Epithelial cell of prostate (primary cell): ENCODE measurements at places on chromosomes 7 and 10.

GRCh38 chr10:48924988-48925387 lies 14.7 kb downstream of the LRRC18 start:
- DNase-seq = no peak

- DNase-seq = no peak
Observed at GRCh38 chr10:30435073-30435422, 1.1 kb downstream of the MAP3K8 start.

- DNase-seq = no peak
Observed at GRCh38 chr10:75000748-75001321, 110.6 kb upstream of the SAMD8 start.

GRCh38 chr7:151189038-151189437 lies 2.0 kb upstream of the ASB10 start:
- no peak for DNase-seq

DNA sequence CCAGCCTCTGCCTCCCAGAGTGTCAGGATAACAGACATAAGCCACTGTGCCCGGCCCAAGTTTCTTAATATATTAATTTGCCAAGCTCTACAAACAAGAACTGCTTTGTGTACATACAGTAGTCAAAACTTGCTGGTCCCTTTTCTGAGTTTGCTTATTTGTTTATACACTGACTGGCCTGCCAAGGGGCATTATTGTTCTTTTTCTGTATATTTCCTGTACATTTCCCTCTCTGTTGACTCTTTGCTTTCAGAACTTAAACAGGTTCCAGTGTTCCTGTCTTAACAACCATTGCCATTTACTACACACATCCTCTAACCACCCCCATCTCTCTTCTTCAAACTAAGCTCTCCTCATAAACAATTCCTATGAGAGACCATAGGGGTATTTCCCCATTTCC lies 61.5 kb upstream of the RPA3 start:
- DNase-seq = no peak

GRCh38 chr7:157439761-157440160 lies 103.0 kb downstream of the DNAJB6 start:
- no peak for DNase-seq

GRCh38 chr10:8600192-8600591 lies 545.7 kb downstream of the GATA3 start:
- DNase-seq = no peak

GRCh38 chr7:128217967-128218652 lies 23.0 kb upstream of the LEP start:
- DNase-seq = no peak

DNA sequence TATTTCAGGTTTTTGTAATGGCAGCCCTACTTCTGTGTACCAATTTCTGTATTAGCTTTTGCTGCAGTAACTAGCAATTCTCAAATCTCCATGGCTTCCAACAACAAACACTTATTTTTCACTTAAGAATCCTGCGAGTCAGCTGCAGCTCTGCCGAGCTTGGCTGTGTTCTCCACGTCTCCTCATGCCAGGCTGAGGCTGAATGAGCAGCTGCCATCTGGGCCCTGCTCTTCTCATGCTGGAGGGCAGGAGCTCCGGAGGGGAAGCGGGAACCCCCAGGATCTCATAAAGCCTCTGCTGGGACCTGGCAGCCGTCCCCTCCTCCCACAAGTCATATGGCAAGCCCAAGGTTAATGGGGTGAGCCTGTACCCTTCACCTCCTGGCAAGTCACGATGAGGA lies 591.1 kb downstream of the SDK1 start:
- DNase-seq = no peak

GRCh38 chr7:50695026-50695425 lies 87.7 kb downstream of the GRB10 start:
- DNase-seq = no peak

- no peak for DNase-seq
Observed at GRCh38 chr7:1899196-1899595, 229.1 kb downstream of the ELFN1 start.

DNA sequence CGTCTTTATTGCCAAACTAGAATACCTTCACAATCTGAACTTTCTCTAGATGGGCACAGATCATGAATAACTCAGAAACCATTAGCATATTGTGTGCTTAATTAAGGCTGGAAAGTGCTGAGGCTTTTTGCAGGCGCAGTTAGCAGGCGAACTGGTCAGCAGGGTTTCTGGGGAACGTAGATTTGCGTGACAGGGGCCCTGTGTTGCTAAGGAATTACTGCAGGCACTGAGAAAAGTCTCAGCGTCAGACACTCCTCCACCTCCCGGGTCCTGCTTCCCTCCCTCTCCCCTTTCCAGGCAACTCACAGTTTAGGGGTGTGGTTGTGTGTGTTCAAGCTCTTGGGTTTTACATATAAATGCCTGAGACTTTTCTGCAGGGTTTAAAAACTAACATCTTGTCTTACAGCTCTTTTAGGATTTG lies 2.2 kb downstream of the MAP3K8 start:
- DNase-seq = no peak

GRCh38 chr10:70889291-70889690 lies 926 bp upstream of the PCBD1 start:
- DNase-seq = no peak

DNA sequence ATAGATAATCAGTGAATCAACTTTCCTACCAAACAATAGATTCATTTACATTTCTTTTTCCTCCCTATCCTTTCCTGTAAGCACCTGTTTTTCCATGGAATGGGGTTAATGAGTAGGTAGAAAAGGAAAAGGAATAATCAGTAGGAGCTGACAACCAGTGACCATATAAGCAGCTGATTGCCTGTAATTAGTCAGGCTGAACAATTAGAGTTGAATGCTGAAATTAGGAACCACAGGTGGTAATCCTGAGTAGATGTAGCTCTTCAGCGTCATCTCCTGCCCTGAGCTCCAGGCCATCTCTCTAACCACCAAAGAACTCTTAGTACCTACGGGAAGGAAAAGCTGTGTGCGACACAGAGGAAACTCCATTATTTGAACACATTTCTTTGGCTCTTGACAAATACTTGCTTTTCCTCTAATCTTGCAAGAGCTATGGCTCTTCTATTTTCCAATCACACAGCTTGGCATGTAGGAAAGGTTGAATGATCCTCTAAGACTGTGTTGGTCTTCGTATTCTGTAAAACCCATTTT lies 63.8 kb downstream of the KLHDC10 start:
- no peak for DNase-seq

- DNase-seq = no peak
Observed at GRCh38 chr10:113557424-113557862, 4.6 kb downstream of the HABP2 start.

DNA sequence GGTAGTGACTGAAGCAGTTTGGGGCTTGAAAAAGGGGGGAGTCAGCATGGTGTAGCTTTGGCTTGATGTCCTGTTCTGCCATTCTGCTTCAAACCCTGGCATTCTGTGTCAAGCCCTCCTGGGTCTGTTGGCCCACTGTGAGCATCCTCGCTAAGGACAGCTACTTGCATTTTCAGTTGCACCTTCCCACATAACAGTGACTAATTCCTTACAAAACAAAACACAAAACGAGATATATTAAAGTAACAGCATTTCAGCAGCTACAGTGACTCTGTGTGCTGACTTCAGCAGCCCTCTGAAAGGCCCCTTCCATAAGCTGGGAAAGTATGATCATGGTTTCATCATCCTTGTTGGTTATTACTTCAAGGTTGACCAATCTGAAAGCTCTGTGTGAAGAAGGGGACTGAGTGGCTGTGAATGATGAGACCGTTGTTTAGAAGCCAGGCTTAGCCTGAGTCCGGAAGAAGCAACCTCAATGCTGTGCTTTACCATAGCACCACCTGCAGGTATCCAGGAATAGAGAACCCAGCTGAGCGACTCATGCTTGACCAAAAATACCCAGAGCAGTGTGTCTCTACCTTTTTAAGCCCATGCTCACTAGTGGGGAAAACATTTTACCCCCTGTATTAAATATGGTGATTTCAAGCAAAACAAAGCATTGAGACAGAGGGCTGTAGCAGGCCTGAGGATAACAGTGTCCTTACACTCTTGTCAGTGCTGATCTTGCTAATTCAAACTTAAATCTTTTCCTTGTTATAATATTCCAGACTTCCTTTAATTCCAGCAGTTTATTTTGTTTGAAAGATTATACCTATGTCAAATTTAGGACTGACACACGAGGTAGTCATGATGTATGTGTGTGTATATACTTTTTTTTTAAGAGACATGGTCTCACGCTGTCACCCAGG lies 42.6 kb upstream of the CC2D2B start:
- DNase-seq = peak; percentile 8

DNA sequence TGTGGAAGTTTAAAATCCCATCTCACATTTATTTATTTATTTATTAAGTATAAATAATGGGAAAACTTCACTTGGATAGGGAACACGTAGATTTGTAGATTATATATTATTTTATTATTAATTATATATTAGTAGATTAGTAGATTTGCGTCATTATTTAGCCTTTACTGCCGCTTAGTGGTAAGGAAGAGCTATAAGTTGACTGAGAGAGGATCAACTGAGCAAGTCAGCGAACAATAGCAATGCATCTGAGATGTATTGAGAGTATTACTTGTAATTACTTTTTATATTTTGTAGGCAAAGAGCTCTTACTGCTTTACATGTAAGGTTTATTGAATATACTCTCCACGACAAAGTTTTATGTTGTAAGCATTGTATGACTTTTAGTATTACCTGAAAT lies 244.5 kb upstream of the ANKRD30A start:
- DNase-seq = peak; percentile 3

GRCh38 chr7:77738871-77739270 lies 42.6 kb downstream of the RSBN1L start:
- DNase-seq = no peak

GRCh38 chr7:104207348-104207730 lies 474 bp downstream of the ORC5 start:
- DNase-seq = no peak

- no peak for DNase-seq
Observed at GRCh38 chr7:68684996-68685395, 913.3 kb upstream of the AUTS2 start.

GRCh38 chr10:70162151-70162891 lies 8.0 kb downstream of the SAR1A start:
- no peak for DNase-seq

- DNase-seq = no peak
Observed at GRCh38 chr7:69996121-69996520, 397.8 kb downstream of the AUTS2 start.

GRCh38 chr7:41536873-41537665 lies 165.8 kb downstream of the INHBA start:
- no peak for DNase-seq

DNA sequence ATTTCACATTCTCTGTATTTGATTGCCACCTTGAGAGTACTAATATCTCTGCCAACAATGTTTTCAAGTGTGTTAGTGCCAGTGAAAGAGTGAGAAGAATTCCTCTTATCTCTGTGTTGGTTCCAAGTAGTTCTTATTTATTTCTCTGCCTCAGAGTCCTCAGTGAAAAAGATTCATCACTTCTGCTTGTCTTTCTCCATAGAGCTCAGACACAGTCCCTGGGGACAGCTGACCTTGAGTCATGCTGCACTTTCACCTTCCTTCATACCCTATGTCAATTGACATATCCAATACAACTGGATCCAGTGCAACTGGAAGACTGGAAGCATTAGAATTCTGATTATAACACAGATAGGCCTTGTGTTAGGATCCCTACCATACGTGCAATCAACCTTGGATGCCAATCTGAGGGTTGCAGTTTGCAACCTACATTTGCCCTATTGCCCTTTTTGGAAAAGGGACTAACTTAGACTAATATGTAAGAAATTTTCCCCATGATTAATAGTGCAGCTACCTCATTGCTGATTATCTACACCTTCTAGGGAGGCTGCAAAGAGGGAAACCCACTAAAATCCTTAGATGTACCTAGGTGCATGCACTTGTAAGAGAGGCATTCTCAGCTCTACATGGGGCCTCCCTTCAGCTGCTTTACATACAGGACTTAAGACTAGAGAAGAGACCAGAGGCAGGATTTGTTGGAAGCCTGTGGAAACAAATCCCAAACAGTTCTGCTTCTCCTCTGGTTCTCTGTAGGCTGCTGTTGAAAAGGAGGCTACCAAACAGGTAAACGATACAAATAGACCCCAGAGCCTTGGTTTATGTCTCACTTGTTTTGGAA lies 8.4 kb downstream of the IFIT2 start:
- DNase-seq = no peak

DNA sequence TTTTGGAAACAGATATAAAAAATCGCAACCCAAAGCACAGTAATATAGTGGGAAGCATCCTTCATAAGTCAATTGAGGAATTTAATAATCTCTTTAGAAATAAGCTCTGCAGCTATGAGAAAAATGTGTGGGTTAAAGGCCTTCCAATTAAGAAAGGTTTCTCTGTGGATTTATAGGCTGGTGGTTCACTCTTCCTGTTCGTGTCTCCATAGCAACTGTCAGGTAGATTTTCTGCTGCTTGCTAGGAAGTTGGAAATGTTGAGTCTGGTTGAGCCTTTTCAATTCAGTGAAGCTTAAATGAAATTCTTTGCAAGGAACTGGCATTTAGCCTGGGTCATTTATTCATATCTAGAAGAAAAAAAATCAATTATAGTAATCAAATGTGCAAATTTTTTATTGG lies 652.8 kb upstream of the CELF2 start:
- DNase-seq = no peak

GRCh38 chr10:34933676-34934075 lies 118.6 kb upstream of the PARD3 start:
- DNase-seq = no peak

DNA sequence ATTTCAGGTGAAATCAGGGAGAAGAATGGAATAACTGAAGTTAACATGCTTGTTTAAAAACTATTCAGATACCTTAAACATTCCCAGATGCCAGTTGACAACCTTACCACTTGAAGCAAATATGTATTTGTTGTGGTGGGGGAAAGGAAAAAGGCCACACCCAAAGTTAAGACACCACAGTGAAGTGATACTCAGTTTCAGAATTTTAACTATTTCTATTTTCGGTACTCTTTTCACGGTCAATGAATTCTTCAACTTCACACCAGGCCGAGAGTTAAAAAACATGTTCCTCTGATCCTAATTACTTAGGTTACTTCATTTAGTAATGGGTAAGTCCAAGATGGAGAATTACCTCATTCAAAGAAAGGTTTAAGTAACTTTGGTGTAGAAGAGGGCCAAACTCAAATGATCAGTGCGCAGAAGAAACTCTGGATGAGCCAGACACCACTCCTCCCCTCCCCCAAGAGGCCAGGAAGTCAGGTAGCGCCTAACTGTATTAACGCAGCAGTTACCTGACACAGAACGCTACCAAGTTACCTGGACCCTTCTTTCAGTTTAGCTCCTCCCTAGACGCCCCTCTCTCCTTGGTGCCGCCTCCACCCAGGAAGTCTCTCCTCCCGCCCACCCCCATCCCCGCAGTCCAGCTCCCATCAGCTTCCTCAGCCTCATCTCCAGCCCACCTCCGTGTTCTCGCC lies 700 bp downstream of the MTPN start:
- DNase-seq = no peak
